ENCODE measurements at places on chromosomes 3 and 15. TPM values are rescaled to one million over a fixed set of nuclear protein-coding genes. Genes with fewer than 3 reads are reported as not detected.

GRCh38 chr3:100852840-100853239, 140.4 kb downstream of the ABI3BP start:
- DNase-seq: no peak
- H3K4me1 ChIP-seq: no peaks in the 10 kb centered on the region
- H3K36me3 ChIP-seq: no peaks in the 10 kb centered on the region
- H3K27ac ChIP-seq: no peak overlapping the region

ZSCAN29 gene
- 29.8 TPM for total RNA-seq

DNA sequence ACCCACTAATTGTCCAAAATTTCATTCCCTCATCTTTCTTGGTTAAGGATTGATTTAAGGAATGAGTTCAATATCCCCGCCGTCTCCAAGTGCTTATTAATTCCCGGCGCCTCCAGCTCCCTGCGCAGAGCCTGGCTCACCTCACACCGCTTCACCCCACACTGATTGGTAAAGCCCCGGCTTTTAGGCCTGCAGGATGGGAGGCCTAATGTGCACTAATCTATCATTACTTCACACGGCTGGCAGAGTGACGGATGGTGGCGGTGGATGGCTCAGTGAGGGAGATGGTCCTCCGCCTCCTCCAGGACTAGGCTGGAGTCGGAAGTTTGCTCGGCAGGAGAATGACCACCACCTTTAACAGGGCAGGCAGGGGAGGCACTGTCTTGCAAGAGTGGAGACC, 81.7 kb downstream of the MEGF11 start:
- H3K36me3 ChIP-seq: no peaks in the 10 kb centered on the region
- H3K4me3 ChIP-seq: no peak overlapping the region
- H3K27ac ChIP-seq: no peak overlapping the region
- peaks cover 12% of the 10 kb centered on the region for H3K27me3 ChIP-seq

PPIP5K1 gene
- total RNA-seq: 15.1 TPM

DNA sequence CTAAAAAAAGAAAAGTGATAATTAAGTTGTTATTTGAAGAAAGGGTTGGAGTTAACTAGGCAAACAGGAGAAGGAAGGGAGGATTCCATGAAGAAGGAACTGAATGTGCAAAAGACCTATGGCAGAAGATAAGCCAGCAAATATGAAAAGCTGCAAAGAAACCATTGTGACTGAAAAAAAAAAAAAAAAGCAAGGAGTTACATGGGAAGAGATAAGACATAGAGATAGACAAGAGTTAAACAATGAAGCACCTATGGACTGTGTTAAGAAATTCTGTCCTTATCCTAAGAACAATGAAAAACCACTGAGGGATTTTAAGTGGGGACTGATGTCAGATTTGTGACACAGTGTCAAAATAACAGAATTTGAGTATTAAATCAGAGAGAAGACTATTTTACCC, 17.0 kb downstream of the ZNF280D start:
- H3K4me3 ChIP-seq: no peak overlapping the region
- H3K27me3 ChIP-seq: no peaks in the 10 kb centered on the region
- DNase-seq: no peak
- no peak overlapping the region for H3K27ac ChIP-seq

GRCh38 chr15:25886498-25887140, 23.5 kb upstream of the ATP10A start:
- H3K36me3 ChIP-seq: no peaks in the 10 kb centered on the region
- H3K27me3 ChIP-seq: peaks cover 2% of the 10 kb centered on the region
- no peak overlapping the region for H3K4me3 ChIP-seq
- H3K4me1 ChIP-seq: peaks cover under 1% of the 10 kb centered on the region
- no peak overlapping the region for H3K27ac ChIP-seq

GRCh38 chr3:131892331-131892730, 142.5 kb downstream of the CPNE4 start:
- DNase-seq: no peak
- no peaks in the 10 kb centered on the region for H3K4me1 ChIP-seq
- H3K27me3 ChIP-seq: no peaks in the 10 kb centered on the region
- H3K27ac ChIP-seq: no peak overlapping the region
- H3K36me3 ChIP-seq: no peaks in the 10 kb centered on the region

DNA sequence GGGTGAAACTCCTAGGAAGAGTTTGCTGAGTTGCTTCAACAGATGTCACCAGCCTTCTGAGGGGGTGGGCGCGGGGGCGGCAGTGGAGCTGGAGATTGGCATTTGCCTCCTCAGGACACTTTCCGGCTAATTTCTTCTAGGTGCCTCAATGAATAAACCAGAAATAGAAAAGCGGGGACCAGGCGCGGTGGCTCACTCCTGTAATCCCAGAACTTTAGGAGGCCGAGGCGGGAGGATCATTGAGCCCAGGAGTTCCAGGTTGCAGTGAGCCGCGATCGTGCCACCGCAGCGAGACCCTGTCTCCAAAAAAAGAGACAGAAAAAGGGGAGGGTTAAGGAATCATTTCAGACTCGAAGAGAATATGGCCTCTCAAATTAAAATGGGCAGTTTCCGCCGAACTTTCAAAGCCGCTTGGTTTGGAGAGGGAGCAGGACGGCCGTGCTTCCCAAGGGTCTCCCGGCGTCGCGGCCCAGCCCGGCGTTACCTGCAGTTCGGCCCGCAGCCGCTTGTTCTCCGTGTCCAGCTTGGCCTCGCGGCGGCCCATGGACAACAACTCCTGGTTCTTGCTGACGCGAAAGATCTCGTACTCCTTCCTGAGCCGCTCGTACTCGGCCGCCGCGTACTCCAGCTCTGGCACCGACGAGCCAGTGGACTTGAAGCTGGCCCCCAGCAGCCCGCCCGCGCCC, 587 bp downstream of the NPHP3 start:
- H3K36me3 ChIP-seq: no peaks in the 10 kb centered on the region
- H3K27ac ChIP-seq: peak overlapping the region; percentile 99
- H3K4me3 ChIP-seq: peak overlapping the region; percentile 94
- DNase-seq: peak; percentile 79

ELL3 gene
- 7.7 TPM for total RNA-seq

DNA sequence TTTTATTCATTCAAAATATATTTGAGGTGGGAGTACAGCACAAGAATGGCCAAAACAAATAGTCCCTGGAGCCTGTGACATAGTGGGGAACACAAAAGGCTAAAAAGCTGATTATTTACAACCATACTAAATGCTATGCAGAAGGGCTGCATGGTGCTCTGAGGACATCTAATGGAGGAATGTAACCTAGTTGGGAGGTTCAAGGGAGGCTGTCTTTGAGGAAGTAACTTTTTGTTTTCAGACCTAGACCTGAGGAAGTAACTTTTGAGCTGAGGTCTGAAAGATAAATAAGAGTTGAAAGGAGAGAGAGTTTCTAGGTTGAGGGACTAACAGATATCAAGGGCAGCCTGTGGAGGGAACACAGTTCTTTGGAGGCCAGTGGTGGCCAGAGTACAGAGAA, 34.8 kb upstream of the RASA2 start:
- H3K27ac ChIP-seq: peak overlapping the region; percentile 42
- H3K4me1 ChIP-seq: no peaks in the 10 kb centered on the region
- H3K4me3 ChIP-seq: no peak overlapping the region
- no peaks in the 10 kb centered on the region for H3K27me3 ChIP-seq
- H3K36me3 ChIP-seq: no peaks in the 10 kb centered on the region
- peak; percentile 66 for DNase-seq

CYP1A1 gene
- 17.0 TPM for total RNA-seq

DNA sequence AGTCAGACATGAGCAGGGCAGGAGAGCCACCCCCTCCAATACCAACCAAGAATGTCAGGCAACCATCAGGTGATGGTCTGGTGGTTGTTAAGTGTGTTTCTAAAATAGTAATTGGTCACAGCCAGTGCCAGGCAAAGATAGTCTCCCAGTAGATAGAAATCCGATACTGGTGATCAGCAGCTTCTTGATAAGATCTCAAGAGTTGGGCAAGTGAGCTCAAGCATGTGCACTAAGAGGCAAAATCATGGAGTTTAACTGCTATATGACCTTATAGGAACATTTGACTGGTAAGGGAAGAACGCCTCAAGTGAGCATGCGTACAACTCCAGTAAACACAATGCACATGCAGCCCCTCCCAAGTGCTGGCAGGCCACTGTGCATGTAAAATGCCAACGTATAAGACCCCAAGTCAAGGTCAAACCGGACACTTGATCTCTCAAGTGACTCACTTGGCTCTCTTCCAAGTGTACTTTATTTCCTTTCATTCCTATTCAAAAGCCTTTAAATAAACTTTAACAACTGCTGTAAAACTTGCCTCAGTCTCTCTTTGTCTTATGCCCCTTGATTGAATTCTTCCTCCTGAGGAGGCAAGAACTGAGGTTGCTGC, 36.0 kb upstream of the CBLB start:
- no peaks in the 10 kb centered on the region for H3K36me3 ChIP-seq
- H3K27ac ChIP-seq: no peak overlapping the region
- H3K27me3 ChIP-seq: no peaks in the 10 kb centered on the region
- H3K4me1 ChIP-seq: no peaks in the 10 kb centered on the region
- DNase-seq: no peak

NEIL1 gene
- 21.1 TPM for total RNA-seq

TP63 gene
- 2.4 TPM for total RNA-seq

DNA sequence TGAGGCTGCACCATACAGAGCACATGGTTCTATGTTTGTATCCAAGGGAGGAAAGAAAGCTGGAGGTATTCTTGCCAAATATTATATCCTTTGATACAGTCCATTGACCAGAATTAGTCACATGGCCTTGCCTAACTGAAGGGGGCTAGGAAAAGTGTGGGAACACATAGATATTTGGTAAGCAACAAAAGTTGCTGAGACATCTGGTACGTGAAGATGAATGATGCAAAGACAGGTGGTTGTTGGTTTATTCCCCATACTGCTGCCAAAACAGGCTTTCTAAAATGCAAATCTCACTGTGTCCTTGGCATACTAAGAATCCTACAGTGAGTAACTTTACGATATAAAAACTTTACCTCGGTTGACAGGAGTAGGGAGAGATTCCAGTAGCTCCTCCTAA, 162.2 kb downstream of the VGLL3 start:
- no peaks in the 10 kb centered on the region for H3K4me1 ChIP-seq
- DNase-seq: no peak
- H3K36me3 ChIP-seq: no peaks in the 10 kb centered on the region
- H3K4me3 ChIP-seq: no peak overlapping the region

UQCC5 gene
- 0.12 TPM for total RNA-seq

LEKR1 gene
- total RNA-seq: 0.76 TPM

MCTP2 gene
- total RNA-seq: 24.6 TPM

HRG gene
- total RNA-seq: 1.7 TPM

- no peaks in the 10 kb centered on the region for H3K36me3 ChIP-seq
- H3K27ac ChIP-seq: peak overlapping the region; percentile 93
- peak; percentile 82 for DNase-seq
- peak overlapping the region; percentile 98 for H3K4me3 ChIP-seq
Measured at GRCh38 chr15:78075490-78076230, 1.9 kb downstream of the TBC1D2B start.

SLC22A14 gene
- 0.20 TPM for total RNA-seq

GRCh38 chr3:194421-194820, 2.1 kb upstream of the CHL1 start:
- H3K4me3 ChIP-seq: no peak overlapping the region
- peaks cover 75% of the 10 kb centered on the region for H3K27me3 ChIP-seq
- no peak for DNase-seq
- H3K27ac ChIP-seq: no peak overlapping the region
- H3K36me3 ChIP-seq: no peaks in the 10 kb centered on the region

- H3K36me3 ChIP-seq: no peaks in the 10 kb centered on the region
- H3K4me3 ChIP-seq: no peak overlapping the region
- H3K27ac ChIP-seq: no peak overlapping the region
- DNase-seq: no peak
Measured at GRCh38 chr3:170007031-170007663, 30.6 kb upstream of the GPR160 start.

DNA sequence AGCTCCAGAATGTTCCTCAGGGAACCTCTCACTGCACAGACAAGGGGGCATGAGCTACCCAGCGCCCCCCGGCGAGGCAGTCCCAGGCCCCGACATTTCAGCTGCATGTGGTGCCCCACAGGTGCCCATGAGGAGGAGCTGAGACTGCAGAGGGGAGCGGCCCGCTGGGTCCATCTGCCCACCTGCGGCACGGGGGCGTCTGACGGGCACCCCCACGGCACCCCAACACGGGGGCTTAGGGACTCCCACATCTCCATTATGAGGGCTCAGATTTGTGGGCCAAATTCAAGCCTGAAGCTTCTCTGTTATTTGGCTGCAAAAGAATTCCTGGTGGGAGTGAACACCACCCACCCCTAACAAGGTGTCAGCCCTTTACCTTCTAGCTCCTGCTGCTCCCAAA, 258.4 kb downstream of the UACA start:
- DNase-seq: no peak
- no peaks in the 10 kb centered on the region for H3K27me3 ChIP-seq
- H3K4me1 ChIP-seq: peaks cover 29% of the 10 kb centered on the region
- no peaks in the 10 kb centered on the region for H3K36me3 ChIP-seq
- no peak overlapping the region for H3K4me3 ChIP-seq

MED12L gene
- total RNA-seq: 2.7 TPM

DNA sequence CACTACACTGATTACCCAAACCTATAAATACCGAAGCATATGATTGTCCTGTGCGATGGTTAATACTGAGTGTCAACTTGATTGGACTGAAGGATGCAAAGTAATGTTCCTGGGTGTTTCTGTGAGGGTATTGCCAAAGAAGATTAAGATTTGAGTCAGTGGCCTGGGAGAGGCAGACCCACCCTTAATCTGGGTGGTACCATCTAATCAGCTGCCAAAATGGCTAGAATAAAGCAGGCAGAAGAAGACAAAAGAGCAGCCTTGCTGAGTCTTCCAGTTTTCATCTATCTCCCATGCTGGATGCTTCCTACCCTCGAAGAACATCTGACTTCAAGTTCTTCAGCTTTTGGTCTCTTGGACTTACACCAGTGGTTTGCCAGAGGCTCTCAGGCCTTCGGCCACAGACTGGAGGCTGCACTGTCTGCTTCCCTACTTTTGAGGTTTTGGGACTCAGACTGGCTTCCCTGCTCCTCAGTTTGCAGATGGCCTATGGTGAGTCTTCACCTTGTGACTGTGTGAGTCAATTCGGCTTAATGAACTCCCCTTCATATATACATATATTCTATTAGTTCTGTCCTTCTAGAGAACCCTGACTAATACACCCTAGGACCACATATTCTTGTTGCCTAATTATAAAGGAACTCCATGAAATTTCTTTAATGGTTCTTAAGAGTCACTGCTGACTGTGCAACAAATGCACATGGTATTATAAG, 31.7 kb downstream of the CSNK1G1 start:
- no peaks in the 10 kb centered on the region for H3K4me1 ChIP-seq
- no peaks in the 10 kb centered on the region for H3K27me3 ChIP-seq
- no peak overlapping the region for H3K27ac ChIP-seq
- H3K36me3 ChIP-seq: no peaks in the 10 kb centered on the region

All from hepatocyte (in vitro differentiated cells).